ENCODE measurements at places on chromosomes 16 and 17.

GRCh38 chr17:55053855-55054254 is 85.3 kb downstream of the STXBP4 start:
- no peak for DNase-seq

DNA sequence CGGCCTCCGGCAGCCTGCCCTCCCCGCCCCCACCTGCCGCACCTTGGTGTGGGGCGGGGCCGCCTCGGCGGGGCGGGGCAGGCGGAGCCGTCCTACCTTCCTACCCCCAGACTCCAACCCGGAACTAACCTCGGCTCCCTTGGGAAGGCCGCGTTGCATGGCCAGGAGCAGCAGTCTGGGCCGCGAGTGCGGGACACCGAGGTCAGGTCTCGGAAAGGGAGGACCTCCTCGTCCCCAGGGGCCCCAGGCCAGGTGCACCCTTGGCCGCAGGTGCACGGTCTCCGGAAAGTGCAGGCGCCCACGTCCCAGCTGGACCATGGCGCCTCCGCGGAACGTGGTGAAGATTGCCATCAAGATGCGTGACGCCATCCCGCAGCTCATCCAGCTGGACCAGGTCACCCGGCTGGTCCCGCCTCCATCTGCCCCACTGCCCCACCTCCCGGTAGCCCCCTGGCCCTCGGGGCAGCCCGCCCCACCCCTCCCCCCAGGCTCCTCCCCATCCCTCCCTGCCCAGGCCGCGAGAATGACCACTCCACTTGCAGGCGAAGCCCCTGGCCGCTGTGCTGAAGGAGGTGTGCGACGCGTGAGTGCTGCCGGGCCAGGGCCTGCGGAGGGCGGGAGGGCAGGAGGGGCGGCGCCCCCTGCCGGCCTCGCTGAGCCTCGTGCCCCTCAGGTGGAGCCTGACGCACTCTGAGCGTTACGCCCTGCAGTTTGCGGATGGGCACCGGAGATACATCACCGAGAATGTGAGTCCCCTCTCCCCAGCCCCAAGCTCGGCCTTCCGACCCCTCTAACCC is at the start of gene ELMO3:
TSS of gene ELMO3 (plus strand) at position 121 of the 797 bp plus-strand sequence. CDS start at position 317, 196 bp downstream.
- no peak for DNase-seq

- no peak for DNase-seq
Observed at GRCh38 chr17:78127239-78127887, 1.2 kb downstream of the TMC6 start.

- DNase-seq, result no peak
Observed at GRCh38 chr17:9521062-9521461, 54.6 kb downstream of the STX8 start.

- no peak for DNase-seq
Observed at GRCh38 chr16:19227643-19228042, 57.9 kb upstream of the CLEC19A start.

- no peak for DNase-seq
Observed at GRCh38 chr16:77143364-77143763, 47.6 kb upstream of the MON1B start.

- no peak for DNase-seq
Observed at GRCh38 chr17:64039106-64039400, 18.6 kb upstream of the ICAM2 start.

GRCh38 chr17:34614698-34615097 is 35.3 kb downstream of the TMEM132E start:
- no peak for DNase-seq
